ENCODE measurements at places on chromosomes 5 and 9.

- no peak for DNase-seq
Observed at GRCh38 chr5:65924366-65925043, 1.9 kb upstream of the ERBIN start.

DNA sequence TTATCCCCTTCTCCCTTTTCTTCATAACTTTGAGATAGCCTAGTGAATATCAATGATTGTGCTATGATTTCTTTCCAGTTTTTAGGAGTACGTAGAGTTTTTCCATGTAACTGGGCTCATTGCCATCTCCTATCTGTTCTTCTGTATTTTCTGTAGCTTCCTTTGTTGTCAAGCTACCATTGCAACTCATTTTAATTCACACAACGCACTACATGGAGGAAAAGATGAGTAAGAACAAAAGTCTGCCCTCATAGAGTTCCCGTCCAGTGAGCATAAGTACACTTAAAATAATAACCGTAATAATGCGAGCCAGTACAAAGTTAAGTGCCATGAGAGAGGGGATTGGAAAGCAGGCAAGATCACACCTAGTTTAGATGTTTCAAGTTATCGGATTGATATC, 177.7 kb downstream of the PAM start:
- DNase-seq: no peak

- no peak for DNase-seq
Observed at GRCh38 chr5:153088538-153088937, 401.9 kb upstream of the GRIA1 start.

- no peak for DNase-seq
Observed at GRCh38 chr5:74778609-74779008, 11.6 kb downstream of the NSA2 start.

DNA sequence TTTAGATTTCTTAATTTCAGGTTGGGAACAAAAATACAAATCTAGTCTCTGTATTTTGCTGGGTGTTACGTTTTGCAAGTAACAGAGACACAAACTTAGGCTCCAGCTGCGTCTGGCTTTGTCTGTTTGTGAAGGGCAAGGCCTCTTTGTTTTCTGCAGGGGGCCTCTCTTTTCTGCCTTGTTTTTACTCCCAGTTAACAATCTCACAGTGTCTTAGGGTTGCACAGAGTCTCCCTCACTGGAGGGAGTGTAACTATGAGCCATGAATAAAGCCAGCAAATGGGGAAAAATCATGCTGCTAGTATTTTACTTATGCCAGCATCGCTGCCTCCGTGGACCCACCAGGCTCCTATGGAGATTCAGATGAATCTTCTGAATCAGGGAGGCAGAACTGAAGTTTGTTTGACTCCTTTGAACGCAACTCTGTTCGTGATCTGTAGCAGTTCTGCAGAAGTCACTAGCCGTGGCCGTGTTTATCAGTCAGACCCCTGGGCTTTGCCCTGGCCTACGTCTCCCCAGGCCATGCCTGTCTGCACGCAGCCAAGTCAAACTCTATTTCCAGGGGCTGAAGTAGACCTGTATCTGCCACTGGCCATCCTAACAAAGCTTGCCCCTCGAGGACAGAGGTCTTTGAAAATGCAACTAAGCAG, 77.2 kb downstream of the ATP10B start:
- DNase-seq: no peak

All from T-helper 2 cell (primary cell).